ENCODE measurements at places on chromosomes 4 and X.

DNA sequence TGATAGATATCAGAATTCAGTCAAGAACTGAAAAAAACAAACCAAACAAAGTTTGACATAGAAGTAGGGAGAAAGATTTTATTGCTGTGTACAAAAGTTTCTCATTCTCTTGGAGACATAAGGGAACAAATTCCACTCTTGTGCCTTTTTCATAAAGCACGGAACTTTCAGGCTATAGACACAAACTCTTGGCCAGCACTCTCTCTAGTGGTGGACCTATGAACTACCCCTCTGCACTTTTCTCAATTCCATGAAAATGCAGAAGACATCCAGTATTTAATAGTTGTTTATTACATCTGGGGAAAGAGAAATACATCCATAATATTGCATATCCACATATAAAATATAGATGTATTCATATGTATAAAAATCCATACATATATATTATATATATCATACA lies 291.6 kb upstream of the HS3ST1 start:
- no peak for DNase-seq

DNA sequence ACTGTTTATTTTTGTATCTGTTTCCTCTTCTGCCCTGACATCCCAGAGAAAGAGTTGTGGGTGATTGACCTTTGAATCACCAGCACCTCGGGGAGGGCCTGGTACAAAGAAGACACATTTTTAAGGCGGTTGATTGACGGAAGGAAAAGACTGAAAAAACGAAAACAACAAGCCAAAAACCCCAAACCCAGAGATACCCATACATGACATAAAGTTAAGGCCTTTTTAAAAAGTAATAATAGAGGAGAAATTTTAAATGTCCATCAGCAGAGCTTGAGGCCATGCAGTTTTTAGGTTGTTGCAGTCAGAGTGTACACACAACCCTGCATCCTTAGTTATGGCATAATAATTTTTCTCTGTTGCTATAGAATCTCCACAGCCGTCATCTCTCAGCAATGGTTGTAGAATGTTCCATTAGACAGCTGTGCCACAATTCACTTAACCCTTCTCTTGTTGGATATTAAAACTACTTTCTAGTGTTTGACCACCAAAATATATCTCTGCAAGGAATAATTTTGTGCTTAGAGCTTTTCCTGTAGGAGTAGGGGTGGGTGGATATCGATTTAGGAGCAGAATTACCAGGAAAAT lies 110.2 kb downstream of the GNL3L start:
- no peak for DNase-seq

DNA sequence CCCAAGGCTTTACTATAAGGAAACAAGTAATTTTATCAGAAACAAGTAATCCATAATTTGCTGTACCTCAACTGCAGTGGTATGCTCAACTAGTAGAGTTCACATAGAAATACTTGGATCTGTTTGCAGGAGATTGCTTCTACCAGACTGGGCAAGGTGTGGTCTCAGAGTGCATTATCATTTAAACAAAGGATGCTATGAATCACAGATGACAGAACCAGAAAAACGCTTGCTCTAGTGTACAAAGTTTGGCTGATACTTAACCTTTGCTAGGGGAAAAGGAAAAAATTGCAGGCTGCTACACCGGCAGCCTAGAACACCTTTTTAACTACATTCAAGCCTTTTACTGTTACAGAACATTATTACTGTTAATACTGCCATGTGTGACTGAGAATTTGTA lies 97.1 kb downstream of the ENOX2 start:
- DNase-seq = no peak

- peak; percentile 53 for DNase-seq
Observed at GRCh38 chrX:19683817-19684216, 168.5 kb upstream of the MAP3K15 start.

DNA sequence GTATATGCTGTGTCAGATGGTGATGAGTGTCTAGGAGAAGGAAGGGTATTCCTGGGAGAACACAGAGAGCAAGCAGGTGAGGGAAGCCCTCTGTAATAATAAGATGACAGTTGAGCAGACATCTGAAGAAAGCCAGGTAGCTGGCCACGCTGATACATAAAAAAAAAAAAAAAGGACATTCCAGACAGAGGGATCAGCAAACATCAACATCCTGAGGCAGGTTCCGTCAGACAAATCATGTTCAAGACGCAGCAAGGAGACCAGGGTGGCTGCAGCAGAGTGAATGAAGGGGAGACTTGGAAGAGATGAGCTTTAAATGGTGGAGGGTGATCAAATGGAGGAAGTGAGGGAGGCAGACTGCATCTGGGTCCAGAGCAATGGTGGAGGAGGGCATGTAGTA lies 97.6 kb upstream of the ANXA3 start:
- no peak for DNase-seq
